Activated gamma-delta T cell treated with Interleukin-2 at 50 U/mL for 16 hours (primary cell): ENCODE measurements at places on chromosomes 7 and 10.

DNA sequence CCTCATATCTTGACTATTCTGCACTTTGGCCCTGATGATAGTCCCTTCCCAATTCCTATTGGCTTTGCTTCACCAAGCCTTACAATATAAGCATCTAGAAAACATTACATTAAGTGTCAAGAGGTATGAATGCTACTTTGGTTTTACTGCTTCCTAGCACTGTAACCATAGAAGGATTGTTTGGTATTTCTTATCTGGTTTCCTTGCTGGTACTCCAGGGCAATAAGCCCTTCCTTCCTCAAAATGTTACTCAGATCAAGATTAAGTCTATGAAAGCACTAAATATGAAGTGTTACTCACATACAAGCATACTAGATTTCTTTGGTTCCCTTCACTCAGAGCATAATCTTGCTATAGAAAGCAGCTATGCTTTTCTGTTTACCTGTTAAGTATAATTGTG lies 492.5 kb downstream of the ETV1 start:
- DNase-seq = no peak

- no peak for DNase-seq
These were observed 59.7 kb downstream of the ZNF467 start for GRCh38 chr7:149713731-149714068.

DNA sequence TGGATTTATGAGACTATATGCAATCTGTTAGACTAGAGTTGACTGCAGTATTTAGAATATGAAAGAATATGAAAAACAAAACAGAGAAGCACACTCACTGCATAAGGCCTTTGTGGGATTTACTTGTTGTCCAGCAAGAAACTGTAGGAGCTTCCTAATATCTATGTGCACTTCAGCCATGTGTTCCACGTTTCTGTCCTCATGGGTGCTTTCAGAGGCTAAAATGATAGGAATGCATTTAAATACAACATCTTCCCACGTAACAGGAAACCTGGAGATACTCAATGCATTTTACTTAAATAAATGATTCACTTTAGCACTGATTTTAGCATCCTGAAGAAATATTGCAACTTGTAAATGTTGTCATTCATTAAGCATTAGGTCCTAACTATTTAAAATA lies 11.7 kb downstream of the HUS1 start:
- DNase-seq = no peak

GRCh38 chr7:113366122-113366521 lies 247.8 kb upstream of the SMIM30 start:
- no peak for DNase-seq

GRCh38 chr7:55250313-55250712 lies 114.8 kb upstream of the LANCL2 start:
- DNase-seq = no peak

GRCh38 chr10:122257041-122257440 lies 14.1 kb upstream of the BTBD16 start:
- DNase-seq = no peak

GRCh38 chr10:15045380-15045779 lies 1.6 kb downstream of the OLAH start:
- DNase-seq = no peak

DNA sequence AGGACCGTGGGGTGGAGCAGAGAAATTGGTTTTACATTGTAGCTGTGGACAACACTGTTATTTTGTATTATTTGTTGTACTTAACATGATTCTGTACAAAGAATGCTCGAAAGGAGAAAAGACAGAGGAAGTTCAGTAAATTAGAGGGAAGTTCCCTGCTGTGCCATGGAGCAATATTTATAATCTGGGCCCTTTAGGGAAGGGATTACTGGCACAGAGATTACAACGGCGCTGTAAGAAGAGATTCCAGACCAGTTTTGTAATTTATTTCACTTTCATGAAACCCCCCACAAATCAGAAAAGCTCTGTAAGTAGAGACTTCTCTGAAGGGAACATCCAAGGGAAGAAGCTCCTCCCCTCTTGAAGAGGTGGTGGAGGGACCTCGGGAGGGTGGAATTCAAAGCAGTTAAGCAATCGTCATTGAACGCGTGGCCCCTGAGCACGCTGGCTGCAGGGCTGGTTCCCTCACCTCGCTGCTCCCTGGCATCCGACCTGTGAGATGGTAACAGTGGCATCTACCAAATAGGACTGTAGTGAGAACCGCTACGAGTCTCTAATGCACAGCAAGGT lies 113.5 kb downstream of the KLF6 start:
- DNase-seq = no peak

GRCh38 chr10:113126229-113127201 lies 176.5 kb downstream of the TCF7L2 start:
- peak; percentile 12 for DNase-seq

DNA sequence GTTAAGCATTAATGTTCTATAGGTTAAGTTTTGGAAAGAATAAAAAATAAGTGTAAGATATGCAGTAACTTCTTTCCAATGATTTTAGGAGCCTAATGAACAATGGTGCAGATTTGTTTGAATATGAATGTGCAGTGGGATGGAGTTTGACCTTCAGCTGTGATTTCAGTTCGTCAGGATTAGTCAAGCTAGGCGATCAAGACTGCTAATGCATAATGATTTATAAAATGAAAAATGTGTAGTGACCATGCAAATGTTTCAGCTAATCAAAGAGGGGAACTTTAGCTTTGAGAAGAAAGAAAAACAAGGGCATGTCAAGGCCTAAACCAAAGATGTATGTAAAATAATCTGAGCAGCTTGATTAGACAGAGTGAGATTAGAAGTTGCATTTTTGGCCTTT lies 208.5 kb downstream of the FOXP2 start:
- DNase-seq = no peak

DNA sequence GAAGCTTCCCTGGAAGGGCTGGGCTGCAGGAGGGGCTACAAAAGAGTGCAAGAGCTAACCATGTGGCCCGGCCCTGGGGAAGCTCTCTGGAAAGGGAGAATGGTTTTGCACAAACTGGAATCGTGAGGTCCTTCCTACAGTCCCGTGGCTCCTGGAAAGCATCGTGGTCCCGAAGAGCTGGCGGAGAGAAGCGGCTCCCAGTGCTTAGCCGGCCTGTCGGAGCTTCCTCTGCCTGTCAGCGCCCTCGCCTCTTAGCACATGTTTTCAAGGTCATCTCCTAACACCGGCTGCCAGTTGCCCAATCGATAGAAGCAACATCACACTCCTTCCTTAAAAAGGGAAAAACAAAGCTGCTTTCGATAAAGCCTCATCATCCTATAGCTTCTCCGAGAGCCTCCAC lies 42.1 kb upstream of the MGMT start:
- DNase-seq = no peak

DNA sequence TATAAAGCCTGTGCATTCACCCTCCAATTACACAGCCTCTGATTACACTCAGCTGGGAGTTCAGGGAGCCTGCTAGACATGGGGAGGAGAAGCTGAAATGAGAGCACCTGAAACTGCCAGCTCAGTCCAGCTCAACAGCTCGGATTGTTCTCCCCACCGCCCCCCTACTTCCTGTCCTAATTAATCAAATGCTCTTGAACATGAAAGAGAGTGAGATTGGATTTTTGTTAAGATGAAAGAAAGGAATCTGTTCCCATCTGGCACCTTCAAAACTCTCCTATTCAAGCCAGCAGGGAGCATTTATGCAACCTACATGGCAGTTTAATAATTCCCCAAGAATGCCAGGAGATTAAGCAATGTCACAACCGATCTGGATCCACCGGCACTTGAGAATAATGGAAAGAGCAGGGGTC lies 98.0 kb downstream of the NPSR1 start:
- no peak for DNase-seq

- no peak for DNase-seq
These were observed 43.6 kb upstream of the TNPO3 start for GRCh38 chr7:129098409-129099084.

GRCh38 chr7:127619681-127620405 lies 1.9 kb upstream of the PAX4 start:
- DNase-seq = no peak

DNA sequence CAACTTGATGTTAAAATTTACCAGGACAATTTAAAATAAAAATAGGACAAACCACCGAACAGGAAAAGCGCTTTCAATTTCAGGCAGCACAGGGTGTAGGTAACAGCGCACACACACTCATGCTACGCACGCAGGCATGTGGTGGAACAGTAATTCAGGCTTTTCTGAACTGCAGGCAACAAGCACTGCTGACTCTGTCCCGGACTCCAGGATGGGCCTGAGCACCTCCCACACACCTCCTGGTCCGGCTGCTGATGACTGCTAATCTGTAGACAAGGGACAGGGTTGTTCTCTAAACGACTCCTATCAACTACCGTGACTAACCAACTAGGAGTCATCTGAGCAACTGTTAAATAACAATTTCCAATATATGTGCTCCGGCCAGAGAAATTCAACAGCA lies 192.6 kb upstream of the FRMD4A start:
- DNase-seq = no peak

GRCh38 chr7:129401228-129401966 lies 32.8 kb upstream of the STRIP2 start:
- DNase-seq = no peak

DNA sequence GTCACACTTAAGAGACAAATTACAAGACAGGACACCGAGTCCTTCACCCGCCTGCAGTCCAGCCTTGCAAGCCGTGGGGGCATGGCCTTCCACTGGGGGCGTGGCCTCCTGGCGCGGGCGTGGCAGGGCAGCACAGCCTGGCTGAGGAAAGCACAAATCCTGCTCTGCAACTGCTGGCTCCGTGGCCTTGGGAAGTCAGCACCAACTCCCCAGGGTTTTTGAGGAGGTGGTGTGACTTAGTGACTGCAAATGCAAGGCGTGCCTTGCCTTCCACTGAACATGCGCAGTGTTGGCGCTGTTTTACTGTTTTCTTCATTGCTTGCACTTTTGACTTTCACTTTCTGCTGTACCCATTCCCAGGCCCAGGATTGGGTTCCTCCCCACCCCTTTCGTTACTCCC lies 12.9 kb upstream of the BMS1 start:
- no peak for DNase-seq

DNA sequence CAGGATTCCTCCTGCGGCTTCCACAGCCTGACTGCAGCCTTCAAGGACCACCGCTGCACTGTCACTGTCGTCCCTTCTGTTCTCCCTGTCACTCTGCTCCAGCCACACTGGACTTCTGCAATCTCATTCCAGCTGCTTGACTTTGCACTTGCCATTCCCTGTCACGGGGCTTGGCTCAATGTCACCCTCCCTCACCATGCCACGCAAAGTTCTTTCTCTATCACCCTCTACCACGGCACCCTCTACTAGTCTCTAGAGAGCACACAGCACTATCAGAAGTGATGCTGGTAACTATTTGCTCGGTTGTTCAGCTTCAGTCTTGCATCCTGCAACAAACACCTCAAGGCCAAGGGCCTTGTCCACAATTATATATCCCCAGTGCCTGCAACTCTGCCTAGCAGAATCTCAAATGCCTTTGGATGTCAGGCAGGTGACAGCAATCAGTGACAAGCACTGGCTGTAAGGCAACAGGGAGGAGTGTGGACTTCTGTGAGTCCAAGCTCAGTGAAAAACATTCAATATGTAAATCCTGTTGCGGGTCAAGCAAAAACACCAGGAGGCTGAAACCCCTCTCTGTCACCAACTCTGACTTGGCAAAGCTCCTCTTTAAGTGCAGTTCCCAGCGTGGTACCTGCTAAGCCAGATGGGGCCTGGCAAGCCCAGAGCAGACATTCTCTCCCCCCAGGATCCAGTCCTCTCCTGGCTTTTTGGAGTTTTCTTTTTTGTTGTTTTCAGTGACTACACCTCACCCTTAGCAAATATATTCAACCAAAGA lies 259.9 kb downstream of the FGFR2 start:
- DNase-seq = no peak

GRCh38 chr10:47299611-47300428 lies at the start of gene GDF10:
TSS of gene GDF10 (plus strand) at chr10:47300197. CDS start at chr10:47300652, 455 bp downstream.
- DNase-seq = no peak

DNA sequence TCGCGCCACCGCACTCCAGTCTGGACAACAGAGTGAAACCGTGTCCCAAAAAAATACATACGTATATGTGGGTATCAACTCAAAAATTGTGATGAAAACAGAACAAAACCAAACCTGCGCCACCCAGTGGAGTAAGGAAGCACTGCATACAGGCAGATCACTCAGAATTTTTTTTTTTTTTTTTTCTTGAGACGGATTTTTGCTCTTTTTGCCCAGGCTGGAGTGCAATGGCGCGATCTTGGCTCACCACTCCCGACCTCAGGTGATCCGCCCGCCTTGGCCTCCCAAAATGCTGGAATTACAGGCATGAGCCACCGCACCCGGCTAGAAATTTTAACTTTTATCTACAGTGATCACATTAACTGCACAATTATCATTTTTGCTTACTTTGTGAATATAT lies 9.1 kb upstream of the TMEM236 start:
- peak; percentile 66 for DNase-seq

DNA sequence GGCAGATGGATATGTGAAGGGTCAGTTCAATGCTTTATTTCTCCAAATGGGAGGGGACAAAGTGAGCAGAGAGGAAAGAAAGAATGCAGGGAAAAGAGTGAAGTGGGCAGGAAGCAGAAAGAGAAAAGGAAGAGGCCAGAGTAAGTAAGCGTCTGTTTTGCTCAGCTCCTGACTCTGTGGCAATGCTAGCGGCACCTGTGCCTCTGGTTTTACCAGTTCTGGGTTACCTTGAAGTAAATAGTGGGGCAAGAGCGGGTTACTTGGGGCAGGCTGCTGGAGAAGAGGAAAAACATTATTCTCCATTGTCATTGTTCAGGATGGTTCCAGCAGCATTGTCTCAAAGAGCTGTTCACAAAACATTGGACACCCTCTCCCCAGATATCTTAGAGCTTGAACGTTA lies 1.9 kb downstream of the TAS2R40 start:
- DNase-seq = no peak

DNA sequence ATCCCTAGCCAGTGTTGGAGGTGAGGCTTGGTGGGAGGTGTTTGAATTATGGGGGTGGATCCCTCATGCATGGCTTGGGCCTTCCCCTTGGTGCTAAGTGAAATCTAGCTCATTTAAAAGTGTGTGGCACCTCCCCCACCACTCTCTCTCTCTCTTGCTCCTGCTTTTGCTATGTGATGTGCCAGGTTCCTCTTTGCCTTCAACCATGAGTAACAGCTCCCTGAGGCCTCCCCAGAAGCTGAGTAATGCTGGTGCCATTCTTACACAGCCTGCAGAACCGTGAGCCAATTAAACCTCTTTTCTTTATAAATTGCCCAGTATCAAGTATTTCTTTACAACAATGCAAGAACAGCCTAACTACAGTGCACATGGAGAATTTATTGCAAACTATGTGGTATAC lies 188.8 kb upstream of the POT1 start:
- DNase-seq = no peak

- DNase-seq = no peak
These were observed 139.3 kb upstream of the TCF7L2 start for GRCh38 chr10:112810711-112811151.

DNA sequence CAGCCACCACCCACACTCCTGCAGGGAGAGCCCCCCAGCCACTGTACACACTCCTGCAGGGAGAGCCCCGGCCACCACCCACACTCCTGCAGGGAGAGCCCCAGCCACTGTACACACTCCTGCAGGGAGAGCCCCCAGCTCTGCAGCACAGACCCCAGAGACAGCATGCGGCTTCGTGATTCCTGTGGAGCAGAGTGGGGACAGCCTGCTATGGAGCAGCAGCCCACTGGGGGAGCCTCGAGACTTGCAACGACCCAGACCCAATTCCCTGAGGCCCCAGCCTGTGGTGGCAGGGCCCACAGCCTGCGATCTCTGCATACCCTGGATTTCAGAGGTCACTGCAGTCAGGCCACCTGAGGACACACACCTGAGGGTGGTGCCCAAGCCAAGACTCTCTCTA lies 523.1 kb downstream of the DNAJB6 start:
- DNase-seq = no peak

GRCh38 chr7:151058781-151059366 lies 515 bp upstream of the SLC4A2 start:
- DNase-seq = no peak

- no peak for DNase-seq
These were observed 616.4 kb upstream of the MGMT start for GRCh38 chr10:128850647-128851046.
